ENCODE measurements at places on chromosomes 3 and 15.

GRCh38 chr3:122873741-122874515, 79.1 kb downstream of the SLC49A4 start:
- no peak for DNase-seq

GRCh38 chr3:72568083-72568482, 280.2 kb downstream of the SHQ1 start:
- no peak for DNase-seq

GRCh38 chr3:67875338-67875737, 220.9 kb upstream of the SUCLG2 start:
- DNase-seq = no peak

- no peak for DNase-seq
These were observed 5.5 kb upstream of the COLQ start for GRCh38 chr3:15527031-15527459.

DNA sequence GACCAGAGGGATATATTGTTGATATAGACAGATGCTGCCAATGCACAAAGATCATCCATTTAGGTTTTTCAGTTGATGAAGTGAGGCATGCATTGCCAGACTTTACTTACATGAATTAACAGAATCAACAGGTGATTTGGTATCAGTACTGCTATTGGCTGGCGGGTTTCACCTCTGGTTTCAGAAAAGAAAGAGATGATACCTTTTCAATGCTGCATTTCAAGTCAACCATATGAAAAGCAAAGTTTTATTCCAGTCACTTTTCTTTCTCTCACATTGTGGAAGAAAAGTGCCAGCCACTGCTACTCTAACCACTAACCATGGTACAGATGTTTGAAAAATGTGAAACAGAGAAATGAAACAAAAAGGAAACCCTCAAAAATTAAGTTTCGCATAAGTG, 289.1 kb downstream of the TIGIT start:
- no peak for DNase-seq

DNA sequence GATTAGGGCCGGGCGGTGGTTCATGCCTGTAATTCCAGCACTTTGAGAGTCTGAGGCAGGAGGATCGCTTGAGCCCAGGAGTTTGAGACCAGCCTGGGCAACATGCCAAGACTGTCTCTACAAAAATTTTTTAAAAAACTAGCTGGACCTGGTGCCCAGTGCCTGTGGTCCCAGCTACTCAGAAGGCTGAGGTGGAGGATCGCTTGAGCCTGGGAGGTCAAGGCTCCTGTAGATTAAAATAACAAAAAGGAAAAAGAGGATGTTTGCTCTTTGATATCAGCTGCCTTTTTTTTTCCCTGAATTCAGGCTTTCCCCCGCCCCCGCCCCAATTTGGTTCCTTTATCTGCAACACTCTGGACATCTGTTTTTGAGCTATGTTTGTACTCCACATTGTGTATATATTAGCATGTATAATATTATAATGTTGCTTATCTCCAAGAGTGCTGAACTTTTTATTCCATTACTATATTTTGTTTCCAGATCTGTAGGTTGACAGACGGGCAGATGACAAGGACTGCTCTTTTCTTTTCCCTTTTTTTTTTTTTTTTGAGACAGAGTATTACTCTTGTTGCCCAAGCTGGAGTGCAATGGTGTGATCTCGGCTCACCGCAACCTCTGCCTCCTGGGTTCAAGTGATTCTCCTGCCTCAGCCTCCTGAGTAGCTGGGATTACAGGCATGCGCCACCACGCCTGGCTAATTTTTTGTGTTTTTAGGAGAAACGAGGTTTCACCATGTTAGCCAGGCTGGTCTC, 4.6 kb downstream of the SNAP23 start:
- DNase-seq = no peak

GRCh38 chr15:59741274-59741906, 52.3 kb upstream of the BNIP2 start:
- DNase-seq = no peak

GRCh38 chr3:59655418-59656015, 605.7 kb upstream of the CFAP20DC start:
- DNase-seq = no peak

GRCh38 chr15:69209661-69210060, 49.2 kb downstream of the GLCE start:
- DNase-seq = no peak

DNA sequence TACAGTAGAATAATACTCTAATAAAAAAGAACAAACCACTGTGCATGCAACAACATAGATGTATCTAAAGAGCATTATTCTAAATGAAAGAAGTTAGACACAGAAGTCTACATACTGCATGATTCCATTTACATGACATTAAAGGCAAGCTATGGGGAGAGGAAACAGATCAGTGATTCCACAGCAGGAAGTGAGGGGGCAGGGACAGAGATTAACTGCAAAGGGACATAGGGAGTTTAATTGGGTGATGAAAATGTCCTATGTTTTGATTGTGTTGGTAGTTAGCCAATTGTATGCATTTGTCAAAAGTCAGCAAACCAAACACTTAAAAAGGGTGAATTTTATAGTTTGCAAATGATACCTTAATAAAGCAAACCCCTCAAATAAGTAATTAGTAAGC, 13.8 kb downstream of the CRYGS start:
- no peak for DNase-seq

GRCh38 chr3:111538681-111539083, 3.3 kb upstream of the CD96 start:
- no peak for DNase-seq

- no peak for DNase-seq
These were observed 141.0 kb downstream of the WDR72 start for GRCh38 chr15:53618461-53618860.

DNA sequence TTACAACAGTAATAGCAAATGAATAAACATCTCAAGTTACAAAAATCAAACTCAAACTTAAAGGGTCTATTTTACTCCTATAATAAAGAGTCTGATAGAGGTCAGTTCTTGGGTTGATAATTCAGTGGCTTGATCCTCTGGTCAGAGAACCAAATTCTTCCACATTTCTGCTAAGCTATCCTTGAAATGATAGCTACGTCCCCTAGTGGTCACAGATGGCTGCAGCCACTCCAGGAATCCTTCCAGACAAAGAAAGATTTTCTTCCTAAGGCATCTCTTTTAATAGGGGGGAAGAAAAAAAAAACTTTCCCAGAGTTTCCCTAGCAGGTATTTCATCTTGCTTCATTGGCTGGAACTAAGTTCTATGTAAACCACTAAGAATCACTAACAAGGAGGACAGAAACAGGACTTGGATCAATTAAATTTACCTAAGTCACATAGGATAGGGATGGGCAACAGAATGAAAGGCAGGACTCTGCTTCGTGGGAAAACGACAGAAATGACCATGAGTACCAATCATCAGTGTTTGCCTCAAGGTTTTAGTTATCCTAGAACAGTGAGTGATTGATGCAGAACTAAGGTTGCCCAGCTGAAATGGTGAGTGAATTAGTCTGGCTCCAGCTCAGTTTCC, 160.7 kb downstream of the STAC start:
- DNase-seq = no peak

GRCh38 chr15:87752250-87752951, 504.1 kb downstream of the NTRK3 start:
- no peak for DNase-seq

- no peak for DNase-seq
These were observed 175.8 kb downstream of the XXYLT1 start for GRCh38 chr3:195095035-195095703.

DNA sequence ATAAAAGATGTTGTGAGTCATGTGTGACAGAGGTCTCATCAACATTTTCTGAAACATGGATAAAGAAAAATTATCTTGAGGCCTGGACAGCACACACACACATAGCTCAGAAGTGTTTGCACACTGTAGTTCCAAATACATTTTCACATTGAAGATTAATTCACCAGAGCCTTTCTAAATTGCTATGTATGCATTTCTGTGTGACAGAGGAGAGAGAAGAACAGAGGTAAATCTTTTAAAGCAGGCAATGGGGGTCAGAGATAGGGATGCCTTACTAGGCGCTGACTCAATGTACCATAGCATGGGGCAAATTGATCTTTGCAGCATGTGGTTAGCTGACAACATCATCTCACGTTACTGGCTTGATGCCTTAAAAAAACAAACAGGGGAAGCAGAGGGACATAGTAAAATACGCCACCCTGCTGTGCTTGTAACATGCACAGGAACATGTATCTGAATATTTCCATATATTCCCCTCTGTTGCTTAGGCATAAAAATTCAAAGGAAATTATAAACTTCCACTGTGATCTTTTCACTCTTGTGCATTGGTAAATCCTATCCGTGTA, 7.7 kb downstream of the POU1F1 start:
- no peak for DNase-seq

DNA sequence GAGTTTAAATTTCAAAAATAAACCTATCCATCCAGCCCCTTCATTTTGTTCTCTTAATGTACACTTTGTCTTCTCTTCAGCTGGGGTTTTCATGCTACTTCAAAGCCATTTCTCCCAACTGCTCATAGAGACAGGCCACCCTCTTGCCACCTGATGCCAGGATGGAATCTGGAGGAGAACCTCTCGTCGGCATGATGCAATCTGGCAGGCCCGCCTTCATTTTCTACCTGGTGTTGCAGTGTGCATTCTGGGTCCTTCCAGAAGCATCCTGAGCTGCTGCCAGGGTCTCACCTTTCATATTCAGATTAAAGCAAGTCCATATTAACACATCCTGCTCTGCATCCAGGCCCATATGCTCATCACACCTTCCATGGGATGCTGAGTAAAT, 60.8 kb downstream of the CTNNB1 start:
- DNase-seq = no peak

- no peak for DNase-seq
These were observed 21.8 kb upstream of the RBP1 start for GRCh38 chr3:139561255-139561817.

- no peak for DNase-seq
These were observed 386.5 kb downstream of the SHQ1 start for GRCh38 chr3:72461787-72462186.

- DNase-seq = no peak
These were observed 287.6 kb upstream of the STT3B start for GRCh38 chr3:31244929-31245817.

DNA sequence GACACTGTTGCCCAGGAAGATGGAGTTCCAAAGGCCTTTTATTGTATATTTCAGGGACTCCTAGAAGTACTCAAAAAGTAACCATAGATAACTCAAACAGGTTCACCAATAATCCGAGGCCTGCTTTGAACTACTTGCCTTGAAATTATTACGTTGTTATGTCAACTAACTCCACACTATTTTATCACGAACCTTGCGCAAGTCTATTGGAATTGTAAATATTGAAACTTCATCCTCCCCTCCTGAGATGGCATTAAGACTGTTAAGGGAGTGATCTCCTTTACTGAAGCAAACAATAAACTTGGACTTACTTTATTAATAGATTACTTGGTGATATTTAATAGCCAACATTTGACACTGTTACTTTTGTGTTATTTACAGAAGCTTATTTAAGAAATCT, 199.6 kb upstream of the GADL1 start:
- DNase-seq = no peak

GRCh38 chr15:43969802-43970375, 143.1 kb downstream of the WDR76 start:
- DNase-seq = no peak

DNA sequence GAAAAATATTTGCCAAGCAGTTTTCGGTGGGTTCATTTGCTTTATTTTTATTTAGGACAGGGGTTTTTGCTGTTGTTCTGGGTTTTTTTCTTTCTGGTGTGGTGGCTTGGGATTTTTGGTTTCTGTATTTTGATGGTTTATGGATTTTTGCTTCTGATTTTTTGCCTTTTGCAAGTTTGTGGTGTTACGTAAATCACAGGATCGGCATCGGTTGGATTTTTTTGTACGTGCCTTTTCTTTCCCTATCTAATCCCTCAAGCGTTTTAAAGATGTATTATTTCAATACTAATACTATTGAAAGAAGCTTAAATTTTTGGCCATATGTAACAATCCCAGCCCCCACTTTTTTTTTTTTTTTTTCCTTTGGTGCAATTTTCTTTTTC, 782 bp upstream of the BCL6 start:
- no peak for DNase-seq

DNA sequence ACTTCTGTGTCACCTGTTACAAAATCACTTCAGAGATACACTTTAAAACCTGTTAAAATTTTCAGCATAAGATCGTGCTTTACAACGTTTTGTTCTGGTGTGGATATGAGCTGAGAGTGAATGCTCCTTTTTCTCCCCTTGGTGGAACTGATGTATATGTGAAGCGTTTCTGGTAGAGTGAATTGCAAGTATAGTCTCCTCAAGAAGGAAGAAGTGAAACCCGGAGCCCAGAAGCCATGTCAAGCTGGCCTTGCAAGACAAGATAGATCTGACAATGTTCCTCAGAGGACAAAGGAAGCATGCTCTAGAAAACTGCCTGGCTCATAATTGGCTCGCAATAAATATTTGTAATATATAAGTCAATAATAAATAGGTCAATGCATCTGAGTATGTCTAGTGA, 23.6 kb downstream of the SERPINI2 start:
- no peak for DNase-seq

- DNase-seq = no peak
These were observed 699.9 kb upstream of the ZNF385D start for GRCh38 chr3:22450786-22451400.

GRCh38 chr3:69130689-69131088, 8.3 kb upstream of the LMOD3 start:
- DNase-seq = no peak

DNA sequence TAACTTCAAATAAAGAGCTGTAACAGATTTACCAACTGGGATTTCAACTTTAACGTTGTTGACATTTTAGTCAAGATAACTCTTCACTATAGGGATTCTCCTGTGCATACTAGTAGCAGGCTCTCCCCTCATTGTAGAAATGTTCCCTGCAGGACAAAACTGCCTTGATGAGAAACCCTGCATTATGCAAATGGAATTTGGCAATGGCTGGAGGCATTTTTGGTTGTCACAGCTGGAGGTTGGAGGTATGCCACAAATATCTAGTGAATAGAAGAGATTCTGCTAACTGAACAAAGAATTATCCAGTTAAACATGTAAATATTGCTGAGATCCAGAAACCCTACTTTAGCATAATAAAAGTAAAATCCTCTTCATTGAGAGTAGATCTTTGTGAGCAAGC, 928.8 kb upstream of the ALCAM start:
- no peak for DNase-seq

- no peak for DNase-seq
These were observed 790.7 kb downstream of the ROBO1 start for GRCh38 chr3:78977073-78977472.

- DNase-seq = no peak
These were observed 1.2 kb upstream of the ABHD17C start for GRCh38 chr15:80693682-80694610.
